ENCODE measurements at places on chromosomes 12 and 14.

DNA sequence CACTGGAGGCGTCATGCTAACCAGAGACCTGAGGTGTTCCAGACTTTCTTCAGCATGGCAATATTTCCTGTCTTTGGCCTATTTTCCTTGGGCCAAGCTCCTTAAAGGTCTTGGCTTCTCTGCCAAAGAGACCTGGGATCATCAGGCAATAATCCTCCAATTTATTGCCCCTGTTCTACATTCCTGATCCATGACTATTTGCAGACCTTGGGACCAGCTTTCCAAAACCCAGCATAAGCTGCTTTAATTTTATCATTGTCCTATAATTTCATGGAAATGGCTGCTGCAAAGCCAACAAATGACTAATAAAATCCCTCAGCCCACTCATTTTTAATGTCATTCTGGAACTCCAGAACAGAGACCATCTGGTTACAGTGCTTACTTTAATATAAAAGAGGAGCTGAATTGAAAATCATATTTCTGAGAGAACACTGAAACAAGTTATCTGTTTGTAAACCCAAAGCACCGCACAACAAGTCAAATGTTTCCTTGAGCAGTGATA lies 166.9 kb upstream of the BTG1 start:
- DNase-seq: no peak

- no peak for DNase-seq
Measured at GRCh38 chr14:90681929-90682328, 134.3 kb downstream of the TTC7B start.

GRCh38 chr12:64459394-64459891 lies 7.5 kb downstream of the TBK1 start:
- no peak for DNase-seq

- no peak for DNase-seq
Measured at GRCh38 chr12:34379142-34379541, 356.8 kb downstream of the ALG10 start.

- DNase-seq: no peak
Measured at GRCh38 chr12:119090865-119091264, 87.9 kb upstream of the HSPB8 start.

DNA sequence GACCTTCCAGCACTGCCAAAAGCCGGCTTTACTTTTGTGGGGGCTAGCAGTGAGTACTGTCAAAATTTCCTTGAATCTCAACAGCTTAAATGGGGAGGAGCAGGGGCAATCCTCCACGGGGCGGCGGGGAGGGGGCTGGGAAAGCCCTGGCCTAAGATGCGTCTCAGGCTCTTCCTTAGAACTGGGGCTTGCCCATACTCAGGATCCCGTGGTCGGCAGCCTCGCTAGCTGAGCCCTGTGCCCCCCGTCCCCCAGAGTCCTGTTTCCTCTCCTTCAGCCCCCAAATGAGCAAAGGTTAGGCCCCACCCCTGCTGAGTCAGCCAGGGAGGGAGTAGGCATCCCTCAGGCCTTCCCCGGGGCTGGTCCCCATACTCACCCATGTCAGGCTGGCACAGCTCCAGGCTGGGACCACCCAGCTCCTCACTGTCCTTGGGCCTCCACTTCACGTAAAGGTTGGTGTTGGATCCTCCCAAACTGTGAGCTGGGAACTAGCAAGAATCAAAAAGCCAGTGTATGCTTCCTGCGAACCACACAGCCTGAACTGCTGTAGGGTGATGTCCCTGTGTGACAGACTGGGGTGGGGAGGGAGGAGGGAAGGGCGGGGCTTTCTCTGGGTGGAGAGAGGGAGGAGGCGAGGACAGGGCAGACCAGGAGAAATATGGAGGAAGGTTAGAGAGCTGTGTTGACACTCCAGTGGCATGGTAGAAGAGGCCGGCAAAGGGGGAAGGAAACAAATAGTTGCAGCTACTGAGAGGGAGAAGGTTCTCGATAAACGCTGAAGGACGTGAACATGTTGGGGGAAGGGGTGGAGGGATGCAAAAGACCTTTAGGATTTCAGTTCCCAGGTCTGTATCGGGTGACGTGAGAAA lies 5.9 kb upstream of the BAZ2A start:
- peak; percentile 78 for DNase-seq

GRCh38 chr12:50887191-50887590 lies 44.5 kb downstream of the TMPRSS12 start:
- no peak for DNase-seq

GRCh38 chr14:100031506-100032281 lies 33.5 kb upstream of the EVL start:
- no peak for DNase-seq

DNA sequence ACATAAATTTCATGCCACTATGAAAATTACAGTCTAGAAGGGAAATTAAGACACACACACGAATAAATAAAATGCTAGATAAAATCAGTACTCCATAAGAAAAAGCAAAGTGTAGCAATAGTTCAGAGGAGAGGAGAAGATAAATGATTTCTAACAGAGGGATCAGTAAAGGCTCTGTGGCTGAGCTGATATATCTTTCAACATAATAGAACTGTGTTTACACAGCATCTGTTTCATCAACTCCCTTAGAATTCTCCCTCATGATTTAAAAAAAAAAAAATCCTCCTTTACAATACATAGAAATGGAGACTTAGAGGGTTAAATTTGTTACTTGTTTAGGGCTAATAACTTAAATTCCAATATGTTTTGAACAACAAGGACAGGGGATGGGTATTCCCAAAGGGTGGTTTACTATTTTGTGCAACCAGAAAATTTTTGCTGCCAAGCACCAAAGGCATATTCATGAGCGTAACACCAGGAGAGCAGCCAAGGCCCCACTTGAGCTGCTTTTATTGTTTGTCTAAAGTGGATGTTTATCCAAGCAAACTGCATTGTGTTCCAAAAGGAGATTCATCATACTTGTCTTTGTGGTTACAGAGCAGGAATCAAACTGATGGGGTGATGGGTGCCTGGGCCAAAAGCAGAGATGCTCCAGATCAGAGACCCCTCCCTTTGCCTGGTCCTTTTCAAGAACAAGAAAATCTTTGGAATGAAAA lies 162.7 kb downstream of the BMP4 start:
- no peak for DNase-seq

DNA sequence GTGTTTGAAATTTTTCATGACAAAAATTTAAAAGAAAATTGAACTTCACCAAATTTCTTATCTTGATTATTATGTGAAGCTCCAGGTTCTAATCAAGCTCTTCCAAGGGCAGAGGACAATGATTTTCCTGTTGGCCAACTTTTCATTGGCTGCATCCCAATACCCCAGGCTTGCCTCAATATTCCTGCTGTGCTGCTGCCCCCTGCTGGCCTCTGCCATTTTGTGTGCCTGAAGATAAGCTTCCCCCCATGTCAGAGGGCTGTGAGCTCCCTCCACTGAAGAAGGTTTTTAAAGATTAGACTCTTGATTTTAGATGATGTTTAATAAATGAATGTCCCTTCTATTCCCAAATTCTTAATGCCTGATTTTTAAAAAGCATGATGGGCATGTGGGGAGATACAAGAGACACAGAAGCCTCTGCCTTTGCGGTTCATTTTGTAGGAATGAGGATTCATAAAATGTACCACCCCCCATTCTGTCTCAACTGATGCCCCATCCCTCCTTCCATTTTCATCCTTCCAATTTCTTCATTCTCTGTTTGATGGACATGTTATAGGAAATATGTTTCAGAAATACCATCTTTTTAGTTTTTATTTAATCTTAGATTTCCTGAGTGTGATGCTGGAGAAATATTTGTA lies 76.7 kb upstream of the RGS6 start:
- DNase-seq: peak; percentile 60

DNA sequence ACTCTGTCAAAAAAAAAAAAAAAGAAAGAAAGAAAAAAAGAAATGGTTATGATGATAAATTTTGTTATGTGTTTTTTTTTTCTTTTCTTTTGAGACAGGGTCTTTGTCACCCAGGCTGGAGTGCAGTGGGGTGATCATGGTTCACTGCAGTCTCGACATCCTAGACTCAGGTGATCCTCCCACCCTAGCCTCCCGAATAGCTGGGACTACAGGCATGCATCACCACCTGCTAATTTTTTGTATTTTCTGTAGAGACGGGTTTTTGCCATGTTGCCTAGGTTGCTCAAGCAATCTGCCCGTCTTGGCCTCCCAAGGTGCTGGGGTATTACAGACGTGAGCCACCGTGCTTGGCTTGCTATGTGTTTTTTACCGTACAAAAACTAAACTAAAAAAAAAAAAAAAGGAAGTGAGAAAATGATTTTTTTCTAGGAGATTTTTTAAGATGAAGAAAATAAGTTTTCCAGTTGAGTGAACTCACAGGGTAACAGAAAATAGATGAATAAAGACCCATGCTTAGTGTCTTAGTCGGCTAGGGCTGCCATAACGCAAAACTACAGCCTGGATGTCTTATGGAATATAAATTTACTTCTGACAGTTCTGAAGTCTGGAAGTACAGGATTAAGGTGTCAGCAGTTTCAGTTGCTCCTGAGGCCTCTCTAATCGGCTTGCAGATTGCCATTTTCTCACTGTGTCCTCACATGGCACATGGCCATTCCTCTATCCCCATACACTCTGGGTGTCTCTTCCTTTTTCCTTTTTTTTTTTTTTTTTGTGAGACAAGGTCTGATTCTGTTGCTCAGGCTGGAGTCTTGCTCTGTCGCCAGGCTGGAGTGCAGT lies 13.2 kb upstream of the APOF start:
- no peak for DNase-seq

DNA sequence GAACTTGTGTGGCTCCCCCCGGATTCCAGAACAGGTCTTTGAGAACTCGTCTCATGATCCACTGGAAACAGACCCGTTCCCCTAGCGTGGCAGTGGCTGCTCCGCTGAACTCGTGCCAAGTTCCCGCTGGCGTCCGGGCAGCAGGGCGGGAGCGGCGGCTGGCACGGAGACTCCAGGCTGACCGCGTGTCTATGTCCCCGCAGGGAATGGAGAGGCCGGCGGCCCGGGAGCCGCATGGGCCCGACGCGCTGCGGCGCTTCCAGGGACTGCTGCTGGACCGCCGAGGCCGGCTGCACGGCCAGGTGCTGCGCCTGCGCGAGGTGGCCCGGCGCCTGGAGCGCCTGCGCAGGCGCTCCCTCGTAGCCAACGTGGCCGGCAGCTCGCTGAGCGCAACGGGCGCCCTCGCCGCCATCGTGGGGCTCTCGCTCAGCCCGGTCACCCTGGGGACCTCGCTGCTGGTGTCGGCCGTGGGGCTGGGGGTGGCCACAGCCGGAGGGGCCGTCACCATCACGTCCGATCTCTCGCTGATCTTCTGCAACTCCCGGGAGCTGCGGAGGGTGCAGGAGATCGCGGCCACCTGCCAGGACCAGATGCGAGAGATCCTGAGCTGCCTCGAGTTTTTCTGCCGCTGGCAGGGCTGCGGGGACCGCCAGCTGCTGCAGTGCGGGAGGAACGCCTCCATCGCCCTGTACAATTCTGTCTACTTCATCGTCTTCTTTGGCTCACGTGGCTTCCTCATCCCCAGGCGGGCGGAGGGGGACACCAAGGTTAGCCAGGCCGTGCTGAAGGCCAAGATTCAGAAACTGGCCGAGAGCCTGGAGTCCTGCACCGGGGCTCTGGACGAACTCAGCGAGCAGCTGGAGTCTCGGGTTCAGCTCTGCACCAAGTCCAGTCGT lies 1.5 kb downstream of the APOLD1 start:
- peak; percentile 72 for DNase-seq

Data from stimulated activated CD4-positive, alpha-beta T cell treated with anti-CD3 and anti-CD28 coated beads, TNF-alpha, amount 100 ng/mL, for 24 hours (primary cell).